ENCODE measurements at places on chromosomes 7 and 10.

- DNase-seq, result peak; percentile 79
Measured at GRCh38 chr10:96339956-96340904, 18.6 kb downstream of the OPALIN start.

- no peak for DNase-seq
Measured at GRCh38 chr10:114550756-114551635, 107.1 kb downstream of the ABLIM1 start.

DNA sequence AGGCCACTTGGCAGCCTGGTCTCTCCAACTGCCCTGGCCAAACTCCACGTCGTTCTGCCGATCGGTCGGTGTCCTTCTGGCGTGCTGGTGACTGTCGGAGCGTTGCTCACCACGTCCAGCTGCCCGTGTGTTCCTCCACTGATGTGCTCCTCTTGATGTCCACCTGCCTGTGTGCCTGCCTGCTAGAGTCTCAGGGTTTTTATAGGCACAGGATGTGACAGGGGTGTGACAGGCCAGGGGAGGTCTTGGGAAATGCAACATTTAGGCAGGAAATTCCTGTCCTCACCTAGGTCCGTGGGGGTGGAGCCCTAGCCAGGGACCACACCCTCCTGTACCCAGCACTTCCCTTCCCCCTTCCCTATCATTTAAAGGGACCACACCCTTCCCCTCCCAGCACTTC, 25.2 kb upstream of the CFAP46 start:
- no peak for DNase-seq

DNA sequence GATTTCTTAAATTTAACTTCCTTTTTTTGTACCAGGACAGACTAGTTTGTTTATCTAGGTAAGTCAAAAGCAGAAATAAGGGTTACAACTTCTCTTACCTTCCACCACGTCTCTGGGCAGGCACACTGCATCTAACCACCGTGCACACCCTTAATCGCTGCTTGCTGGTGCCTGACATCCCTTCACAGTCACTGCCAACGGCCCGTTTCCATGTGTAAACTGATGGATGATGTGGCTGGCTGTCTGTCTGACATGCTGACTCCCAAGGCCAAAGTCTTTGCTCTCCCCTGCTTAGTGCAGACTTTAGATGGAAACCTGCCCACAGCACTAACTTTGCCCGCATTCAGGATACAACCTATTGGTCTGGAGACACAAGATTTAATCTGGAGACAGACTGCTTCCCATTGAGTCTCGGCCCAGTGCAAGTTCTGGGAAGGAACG, 1.1 kb downstream of the TMEM273 start:
- no peak for DNase-seq

DNA sequence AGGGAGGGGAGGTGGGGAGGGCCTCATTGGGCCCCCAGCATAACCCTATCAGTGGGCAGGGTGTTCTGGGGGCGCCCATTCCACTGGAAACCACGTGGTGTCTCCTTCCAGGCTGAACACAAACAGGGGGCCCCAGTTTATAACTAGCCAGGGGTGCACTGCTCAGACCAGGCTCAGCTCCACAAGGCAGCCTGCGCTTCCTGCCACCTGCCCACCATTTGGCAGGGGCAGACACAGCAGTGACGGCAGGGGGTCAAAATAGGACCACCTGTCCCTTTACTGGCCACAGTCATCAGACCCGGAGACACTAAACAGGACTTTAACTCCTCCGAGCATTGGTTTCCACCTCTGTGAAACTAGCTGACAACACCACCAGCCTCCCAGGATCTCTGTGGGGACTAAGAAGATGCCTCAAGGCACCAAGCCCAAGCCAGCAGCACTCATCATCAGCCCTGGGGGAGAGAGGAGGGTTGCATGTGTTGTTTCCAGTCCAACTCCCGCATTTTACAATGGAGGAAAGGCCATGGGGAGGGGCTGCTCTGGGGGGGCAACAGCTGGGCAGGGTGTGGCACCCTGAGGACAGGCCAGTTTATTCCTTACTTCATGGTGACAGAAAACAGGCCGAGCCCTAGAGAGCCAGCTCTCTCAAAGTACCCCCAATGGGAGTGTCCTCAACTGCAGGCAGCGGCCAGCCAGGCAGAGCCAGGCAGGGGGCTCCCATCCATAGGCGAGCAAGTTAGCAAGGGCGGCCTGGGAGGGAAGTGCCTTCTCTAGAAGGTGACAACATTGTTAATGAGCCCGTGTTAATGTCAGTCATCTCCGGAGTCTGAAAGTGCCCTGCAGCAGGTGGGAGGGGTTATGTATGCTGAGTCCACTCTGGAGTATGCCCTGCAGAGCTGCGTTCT, 127.6 kb downstream of the TNS3 start:
- DNase-seq, result no peak

- no peak for DNase-seq
Measured at GRCh38 chr7:24476227-24476626, 97.0 kb upstream of the PALS2 start.

GRCh38 chr10:11036424-11037011, 18.8 kb downstream of the CELF2 start:
- DNase-seq, result peak; percentile 42

DNA sequence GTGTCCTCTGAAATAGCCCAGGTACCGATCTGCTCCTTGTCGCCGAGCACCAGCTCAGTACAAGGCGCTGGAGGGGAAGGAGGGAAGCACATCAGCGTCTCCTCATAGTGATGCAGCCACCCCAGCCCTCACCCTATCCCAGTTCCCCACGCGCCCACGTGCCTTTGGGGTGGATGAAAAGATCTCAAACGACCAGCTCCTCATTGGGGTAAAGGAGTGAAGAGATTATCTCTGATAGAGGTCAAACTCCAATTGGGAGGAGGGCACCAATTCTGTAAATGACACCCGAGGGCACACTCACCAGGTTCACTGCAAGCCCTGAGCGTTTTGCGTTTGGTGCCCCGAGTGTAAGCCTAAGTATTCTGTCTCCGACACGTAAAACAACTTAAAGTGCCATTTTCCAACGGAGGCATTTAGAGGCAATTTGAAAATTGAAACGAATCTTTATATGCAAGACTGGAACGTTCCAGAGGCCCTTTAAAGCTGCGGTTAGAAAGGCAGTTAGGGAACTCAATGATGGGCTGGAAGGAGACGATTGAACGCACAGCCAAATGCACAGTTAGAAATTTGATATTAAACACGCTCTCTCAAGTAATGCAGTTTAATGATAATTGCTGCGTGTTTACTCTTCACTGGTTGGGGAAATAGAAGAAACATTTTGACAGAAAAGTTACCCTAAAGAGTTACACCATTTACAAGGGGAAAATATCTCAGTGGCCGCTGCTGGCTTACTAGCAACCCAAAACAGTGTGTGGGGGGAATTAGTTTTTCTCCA, 8.9 kb upstream of the EMX2 start:
- no peak for DNase-seq

DNA sequence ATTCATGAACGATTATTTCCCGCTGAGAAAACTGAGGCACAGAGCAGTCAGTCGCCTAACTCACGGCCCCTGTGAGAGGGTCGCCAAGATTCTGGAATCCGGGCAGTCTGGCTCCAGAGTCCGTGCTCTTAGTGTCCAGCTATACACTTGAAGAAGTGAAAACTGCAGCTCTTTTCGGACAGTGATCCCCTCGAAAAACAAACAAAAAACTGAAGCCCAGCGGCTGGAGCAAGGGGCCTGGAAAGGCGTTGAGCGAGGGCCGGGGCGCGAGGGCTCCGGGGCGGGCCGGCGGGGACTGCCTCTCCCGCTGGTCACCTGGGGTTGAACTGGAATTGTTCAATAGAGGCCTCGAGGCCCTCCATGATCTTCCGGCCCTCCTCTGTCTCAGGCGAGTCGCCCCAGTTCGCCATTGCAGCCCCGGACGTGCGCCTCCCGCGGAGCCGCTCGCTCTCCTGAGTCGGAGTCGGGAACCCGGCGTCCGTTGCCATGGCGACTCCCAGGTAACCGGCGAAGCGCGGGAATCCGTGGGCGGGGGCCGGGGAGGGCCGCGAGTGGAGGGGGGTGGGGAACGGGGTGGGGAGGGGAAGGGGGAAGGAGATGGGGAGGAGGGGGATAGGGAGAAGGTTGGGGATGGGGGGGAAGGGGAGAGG, 881 bp downstream of the C10orf67 start:
- peak; percentile 86 for DNase-seq

- no peak for DNase-seq
Measured at GRCh38 chr10:118851062-118852035, 96.6 kb upstream of the CACUL1 start.

DNA sequence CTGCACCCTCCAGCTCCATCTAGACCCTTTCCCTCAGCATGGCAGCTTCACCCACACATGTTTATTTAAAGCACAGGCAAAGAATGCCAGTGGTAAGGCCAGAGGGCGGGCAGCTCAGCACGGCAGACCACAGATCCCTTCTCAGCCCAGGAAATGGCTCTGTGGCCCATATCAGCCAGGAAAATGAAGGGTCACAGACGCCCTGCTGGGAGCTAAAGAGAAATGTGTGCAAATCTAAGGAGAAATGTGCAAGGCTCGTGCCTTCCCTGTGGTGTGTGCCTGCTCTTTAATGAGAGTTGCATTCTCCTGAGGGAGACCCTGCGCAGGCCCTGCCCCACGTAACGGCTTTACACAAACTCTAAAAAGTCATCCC, 23.0 kb downstream of the PTPRN2 start:
- DNase-seq, result no peak

- no peak for DNase-seq
Measured at GRCh38 chr7:129041142-129042085, 13.5 kb downstream of the TNPO3 start.

DNA sequence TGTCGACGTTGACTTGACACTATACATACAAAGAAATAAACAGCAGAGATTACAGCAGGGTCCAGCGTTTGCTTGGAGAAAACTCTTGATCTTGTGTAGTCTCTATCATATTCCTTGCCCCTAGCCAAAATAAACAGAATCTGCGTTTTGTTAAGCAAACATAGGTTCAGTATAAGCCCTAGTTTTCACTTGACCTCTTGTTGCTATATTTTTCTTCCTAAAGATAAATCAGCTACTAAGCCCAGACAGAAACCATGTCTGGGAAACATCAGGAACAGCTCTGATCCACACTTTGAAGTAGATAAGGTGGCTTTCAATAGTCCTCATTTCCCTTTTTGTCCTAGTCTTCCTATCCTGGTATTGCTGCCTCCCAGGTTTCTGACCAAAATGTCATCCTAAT, 328.2 kb upstream of the MAGI2 start:
- DNase-seq, result no peak

DNA sequence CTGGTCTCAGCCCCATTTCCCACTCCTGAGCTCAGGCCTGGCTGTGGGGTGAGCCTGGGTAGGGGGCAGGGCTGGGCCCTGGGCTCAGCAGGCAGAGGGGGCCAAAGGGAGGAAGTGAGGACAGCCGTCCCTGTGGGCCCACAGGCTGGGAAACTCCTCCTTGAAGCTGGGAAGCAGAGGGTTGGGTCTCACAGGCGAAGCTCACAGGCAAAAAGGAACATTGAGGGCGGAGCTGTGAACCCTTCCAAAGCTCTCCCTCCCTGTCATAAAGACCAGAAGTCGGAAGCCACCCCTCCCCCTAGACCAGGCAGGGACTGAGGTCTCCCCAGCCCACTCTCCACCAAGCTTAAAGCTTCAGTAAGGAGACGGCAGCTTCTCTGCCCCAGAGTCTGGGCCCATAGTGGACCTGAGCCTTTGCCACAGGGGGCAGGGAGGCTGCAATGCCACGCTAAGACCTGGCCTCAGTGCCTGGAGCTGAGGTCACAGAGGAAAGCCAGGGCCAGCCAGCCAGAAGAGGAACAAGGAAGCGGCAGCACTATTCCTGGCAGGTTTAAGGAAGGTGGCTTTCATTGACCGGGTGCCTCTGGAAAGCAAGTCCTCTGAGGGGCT, 1.0 kb upstream of the KCP start:
- DNase-seq, result peak; percentile 45

DNA sequence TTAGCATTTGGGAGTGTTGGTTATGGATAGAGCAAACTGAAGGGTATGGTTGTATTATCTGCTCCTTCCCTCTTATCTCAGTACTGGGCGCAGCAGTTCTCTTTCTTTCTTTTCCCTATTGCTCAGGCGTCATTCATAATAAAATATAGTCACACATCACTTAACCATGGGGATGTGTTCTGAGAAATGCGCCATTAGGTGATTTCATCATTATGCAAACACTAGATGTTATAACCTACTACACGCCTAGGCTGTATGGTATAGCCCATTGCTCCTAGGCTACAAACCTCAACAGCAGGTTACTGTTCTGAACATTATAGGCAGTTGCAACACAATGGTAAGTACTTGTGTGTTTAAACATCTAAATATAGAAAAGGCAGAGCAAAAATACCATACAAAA, 401.7 kb downstream of the EXOC4 start:
- no peak for DNase-seq

GRCh38 chr7:131071786-131072504, 255.7 kb upstream of the MKLN1 start:
- DNase-seq, result no peak

DNA sequence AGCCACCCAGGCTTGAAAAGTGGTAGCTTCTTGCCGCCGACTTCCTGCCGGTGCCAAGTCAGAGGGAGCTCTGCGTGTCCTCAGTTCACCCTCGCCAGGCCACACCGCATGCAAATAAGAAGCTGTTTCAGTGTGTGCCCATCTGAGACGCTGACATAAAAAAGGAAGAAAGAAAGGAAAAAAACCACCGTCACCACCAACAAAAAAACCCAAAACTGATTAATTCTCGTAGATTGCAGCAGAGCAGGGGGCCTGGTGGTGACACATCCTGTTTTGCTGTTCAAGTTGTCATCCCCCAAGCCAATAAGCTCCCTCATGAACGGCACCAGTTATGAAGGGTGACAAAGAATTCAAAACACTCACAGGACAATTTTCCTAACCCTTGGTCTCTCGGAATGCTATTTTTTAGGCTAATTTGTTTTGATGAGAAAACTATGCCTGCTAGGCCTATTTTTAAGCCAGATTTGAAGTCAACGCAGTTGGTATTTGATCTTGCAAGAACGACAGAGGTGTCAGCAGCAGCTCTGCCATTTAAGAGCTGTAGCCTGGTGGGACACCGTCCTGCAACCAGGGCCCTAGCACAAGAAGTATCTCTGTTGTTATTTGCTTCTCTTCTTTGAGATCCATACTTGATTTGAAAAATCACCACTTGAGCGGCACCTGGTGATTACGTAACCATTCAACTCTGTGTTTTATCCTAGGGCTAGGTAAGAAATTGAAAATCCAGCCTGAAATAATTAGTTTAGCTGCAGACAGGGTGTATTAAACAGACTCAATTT, 145.6 kb downstream of the PFKFB3 start:
- DNase-seq, result no peak

GRCh38 chr7:84786073-84786472, 400.8 kb downstream of the SEMA3D start:
- no peak for DNase-seq

DNA sequence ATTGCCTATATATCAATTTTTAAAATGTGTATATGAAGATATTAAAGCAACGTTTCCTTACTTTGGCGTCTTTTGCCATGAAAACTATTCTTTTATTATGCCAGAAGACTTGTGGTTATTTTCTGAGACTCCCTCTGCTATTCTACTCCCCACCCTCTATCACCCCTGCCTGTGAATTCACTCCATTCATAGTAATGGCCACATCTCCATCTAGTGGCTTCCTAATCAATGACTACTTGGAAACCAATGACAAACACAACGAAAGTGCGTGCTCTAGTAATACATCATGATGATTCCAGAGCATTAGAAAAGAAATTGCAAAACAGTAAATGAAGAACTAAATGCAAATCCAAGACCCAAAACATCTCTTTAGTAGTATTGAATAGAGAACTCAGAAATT, 186.7 kb upstream of the HGF start:
- no peak for DNase-seq

All from WTC11 (cell line).